ENCODE measurements at places on chromosomes 13 and 19. TPM values are rescaled to one million over a fixed set of nuclear protein-coding genes. Genes with fewer than 3 reads are reported as not detected.

GRCh38 chr19:2534423-2535013, 58.6 kb downstream of the GADD45B start:
- no peak for DNase-seq

DNA sequence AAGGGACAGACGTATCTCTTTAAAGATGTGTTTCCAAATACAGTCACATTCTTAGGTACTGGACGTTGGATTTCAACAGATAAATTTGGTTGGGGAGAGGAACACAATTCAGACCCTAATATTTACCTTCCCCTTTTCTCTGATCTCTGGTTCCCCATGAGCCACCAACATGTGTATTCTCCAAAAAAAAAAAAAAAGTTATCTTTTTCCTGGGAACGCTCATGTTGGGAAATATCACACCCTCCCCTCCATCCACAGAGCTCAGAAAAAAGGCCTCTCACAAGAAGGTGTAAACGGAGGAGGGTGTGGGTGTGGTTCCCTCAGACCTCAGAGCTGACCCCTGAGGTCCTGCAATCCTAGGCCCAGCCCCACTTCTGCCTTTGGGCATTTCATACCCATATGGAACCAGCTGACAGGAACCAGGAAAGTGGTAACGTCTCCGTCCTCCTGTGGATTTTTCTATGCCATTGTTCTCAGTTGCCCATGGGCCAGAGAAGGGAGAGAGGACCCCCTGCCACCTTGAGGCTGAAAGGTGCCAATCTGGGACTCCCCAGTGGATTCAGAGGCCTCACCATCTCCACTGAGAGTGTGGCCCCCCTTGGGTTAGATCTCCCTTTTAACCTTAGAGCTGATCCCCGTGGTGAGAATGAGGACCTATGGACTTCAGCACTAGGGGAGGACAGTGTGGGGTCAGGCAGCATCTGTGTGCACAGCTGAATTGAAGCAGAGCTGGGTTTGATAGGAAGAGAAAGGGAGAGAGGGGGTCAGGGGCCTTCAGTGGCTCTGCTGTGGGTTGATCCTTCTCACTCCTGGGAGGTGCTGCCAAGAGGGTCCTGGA, 8.4 kb upstream of the SIGLEC12 start:
- no peak for DNase-seq

DNA sequence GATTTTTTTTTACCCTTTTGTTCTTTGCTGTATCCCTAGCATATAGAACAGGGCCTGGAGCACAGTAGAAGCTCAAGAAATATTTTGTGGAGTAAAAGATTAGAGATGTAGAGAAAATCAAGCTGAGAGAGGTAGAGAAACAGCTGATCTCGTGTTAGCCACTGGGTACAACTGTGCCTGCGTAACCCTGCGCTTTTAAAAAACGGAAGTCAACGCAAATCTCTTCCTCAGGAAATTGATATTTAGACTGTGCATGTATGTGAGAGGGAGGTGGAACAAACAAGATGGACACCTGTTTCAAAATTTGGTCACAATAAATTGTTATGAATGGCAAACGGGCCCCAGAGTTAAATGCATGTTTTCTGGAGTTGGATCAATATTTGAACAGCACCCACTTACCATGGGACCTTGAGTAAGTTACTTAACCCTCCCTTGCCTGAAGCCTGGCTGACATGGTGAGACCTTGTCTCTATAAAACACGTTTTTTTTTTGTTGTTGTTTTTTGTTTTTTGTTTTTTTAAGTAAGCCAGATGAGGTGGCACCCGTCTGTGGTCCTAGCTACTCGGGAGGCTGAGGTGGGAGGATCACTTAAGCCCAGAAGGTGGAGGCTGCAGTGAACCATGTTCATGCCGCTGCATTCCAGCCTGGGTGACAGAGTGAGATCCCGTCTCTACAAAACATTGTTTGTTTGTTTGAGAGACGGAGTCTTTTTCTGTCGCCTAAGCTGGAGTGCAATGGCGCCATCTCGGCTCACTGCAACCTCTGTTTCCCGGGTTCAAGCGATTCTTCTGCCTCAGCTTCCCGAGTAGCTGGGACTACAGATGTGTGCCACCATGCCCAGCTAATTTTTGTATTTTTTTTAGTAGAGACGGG, 3.3 kb upstream of the EPOR start:
- DNase-seq = no peak

GRCh38 chr19:34332027-34332760, 32.8 kb upstream of the GPI start:
- no peak for DNase-seq

- peak; percentile 55 for DNase-seq
Observed at GRCh38 chr13:27978301-27978968, 9.3 kb upstream of the CDX2 start.

GRCh38 chr19:46529622-46530451, 34.2 kb upstream of the PNMA8B start:
- no peak for DNase-seq

DNA sequence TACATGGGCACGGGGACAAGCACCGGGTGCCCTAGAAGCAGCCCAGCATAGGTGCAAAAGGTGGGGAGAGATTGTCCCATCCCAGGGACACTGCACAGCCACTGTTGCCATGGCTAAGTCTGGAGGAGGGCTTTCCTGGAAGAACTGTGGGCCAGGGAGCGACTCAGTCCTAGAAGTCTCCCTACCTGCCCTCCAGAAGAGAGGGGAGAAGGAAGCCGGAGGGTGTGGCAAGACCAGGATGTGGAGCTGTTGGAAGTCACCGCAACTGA, 2.3 kb upstream of the FBN3 start:
- no peak for DNase-seq

DNA sequence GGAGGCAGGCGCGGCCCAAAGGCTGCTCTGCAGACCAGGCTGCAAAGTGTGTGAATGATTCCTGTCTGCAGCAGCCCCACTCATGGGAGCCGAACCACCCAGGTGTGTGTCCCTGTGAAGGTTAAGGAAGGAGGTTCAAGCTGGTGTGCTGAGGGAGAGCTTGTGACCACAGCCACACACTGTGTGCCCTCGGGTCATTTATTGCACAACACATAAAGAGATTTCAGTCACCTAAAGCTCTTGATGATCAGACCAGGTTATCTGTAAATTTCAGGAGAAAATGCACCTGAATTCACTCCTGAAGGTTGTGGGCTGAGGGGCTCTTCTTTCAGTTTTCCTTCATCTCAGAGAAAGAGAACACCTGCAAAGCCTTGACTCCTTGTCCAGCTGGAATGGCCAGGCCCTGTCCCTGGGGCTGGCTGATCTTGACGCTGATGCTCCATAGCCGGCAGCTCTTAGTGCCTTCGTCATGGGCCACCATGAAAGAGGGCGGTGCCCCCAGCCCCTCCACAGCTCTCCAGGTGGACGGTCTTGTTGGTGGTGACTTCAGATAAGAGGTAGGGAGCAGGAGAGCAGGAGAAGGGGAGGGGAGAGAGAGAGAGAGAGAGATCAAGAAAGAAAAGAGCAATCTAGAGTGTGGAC, 110.8 kb upstream of the C1QTNF9B start:
- no peak for DNase-seq

GRCh38 chr13:51380269-51380668, 40.8 kb downstream of the SERPINE3 start:
- DNase-seq = no peak

The APC2 gene
- total RNA-seq = 0.08 TPM

The PEG3 gene
- total RNA-seq = 7.2 TPM

DNA sequence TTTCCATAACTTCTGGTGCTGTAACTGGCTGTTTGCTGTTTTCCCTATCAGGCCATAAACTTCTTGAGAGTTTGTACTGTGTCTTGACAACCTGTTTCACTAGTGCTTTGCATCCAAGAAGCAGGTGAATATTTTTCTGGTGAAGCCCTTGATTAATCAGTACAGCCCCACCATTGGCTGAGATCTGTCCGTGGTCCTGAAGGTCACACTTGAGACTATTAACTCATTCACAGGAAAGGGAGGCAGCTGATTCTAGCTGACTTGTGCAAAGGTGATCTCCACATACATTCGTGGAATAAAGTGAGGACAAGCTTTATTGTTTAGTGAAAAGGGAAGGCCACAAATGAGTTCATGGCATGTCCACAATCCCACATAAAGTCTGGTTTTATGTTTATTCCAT, 61.4 kb upstream of the ZNF835 start:
- no peak for DNase-seq

The DCT gene
- 0.22 TPM for total RNA-seq

GRCh38 chr19:16470911-16471811, 609 bp downstream of the EPS15L1 start:
- DNase-seq = no peak

The GPR12 gene
- total RNA-seq = not detected

The NLRP11 gene
- total RNA-seq = not detected

- no peak for DNase-seq
Observed at GRCh38 chr13:97243915-97244781, 22.0 kb downstream of the MBNL2 start.

GRCh38 chr19:54439174-54439851, 9.7 kb upstream of the LENG8 start:
- DNase-seq = no peak

The WDR88 gene
- total RNA-seq = not detected

The RFPL4AL1 gene
- 0.57 TPM for total RNA-seq

DNA sequence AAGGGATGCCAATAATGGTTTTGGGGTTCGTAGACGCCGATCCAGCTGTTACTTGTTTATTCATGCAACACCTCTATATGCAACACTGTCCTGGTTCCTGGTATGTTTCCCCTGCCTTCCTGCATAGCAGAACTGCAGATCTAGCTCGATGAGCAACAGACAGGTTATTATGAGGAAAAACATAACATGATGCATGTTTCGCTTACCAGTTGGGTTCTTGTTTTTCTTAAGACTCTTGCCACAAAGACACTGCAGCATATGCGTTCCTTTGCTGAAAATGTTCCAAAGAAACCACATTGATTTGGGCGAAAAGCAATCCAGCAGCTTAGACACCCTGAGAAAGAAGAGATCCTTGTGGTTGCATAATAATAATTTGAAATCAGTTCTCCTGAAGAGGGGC, 583 bp downstream of the FGF14 start:
- no peak for DNase-seq

DNA sequence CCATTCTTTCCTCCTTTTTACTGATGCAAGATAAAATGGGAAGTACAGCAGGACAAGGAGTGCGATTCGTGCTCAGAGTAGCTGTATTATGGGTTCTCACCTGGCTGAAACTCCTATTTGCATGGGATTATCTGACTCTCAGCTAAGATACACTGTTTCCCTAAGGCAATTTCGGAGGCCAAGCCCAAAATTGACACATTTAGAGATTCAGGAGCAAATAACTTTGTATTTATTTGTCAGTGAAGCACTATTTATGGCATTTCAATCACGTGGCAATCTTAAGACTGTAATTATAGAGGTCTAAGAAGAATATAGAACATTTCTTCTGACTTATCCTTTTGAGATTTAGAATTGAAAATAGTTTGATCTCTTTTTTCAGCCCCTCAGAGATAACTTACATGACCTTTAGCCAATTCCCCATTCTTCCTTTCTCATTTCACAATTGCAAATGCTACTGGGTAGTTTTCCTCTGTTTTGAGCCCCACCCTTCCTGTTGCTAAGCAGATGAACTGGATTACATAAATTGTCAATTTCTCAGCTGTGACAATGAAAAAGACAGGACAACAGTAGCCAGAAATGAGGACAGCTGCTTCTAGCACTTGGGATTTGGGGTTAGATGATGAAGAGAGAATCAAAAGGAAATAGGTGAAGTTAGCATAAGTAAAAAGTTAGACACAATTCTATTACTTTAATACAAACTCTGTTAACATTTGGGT, 122.7 kb upstream of the FRY start:
- DNase-seq = no peak

The IL11 gene
- total RNA-seq = not detected

The SMIM44 gene
- not detected for total RNA-seq

GRCh38 chr19:41226053-41226873, 7.2 kb downstream of the AXL start:
- DNase-seq = peak; percentile 82

DNA sequence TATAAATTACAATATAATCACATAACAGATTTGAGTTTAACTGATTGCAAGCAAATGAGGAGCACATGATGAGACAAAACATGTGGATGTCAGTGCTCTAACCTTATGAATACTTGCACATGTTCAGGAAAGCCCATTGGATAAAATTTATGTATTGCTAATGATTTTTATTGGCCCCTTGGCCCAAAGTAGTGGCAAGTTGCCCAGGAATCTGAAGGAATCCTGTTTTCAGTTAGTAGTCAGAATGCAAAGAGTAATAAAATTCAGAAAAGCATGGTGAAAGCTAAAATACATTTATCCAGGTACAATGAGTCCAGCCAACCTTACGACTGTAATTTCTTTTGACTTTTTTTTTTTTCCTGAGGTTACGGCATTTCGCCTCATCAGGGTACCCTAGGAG, 1539.4 kb downstream of the EFNB2 start:
- no peak for DNase-seq

GRCh38 chr13:77565635-77566034, 30.1 kb downstream of the SCEL start:
- no peak for DNase-seq

GRCh38 chr13:72004784-72005374, 137.9 kb upstream of the DACH1 start:
- DNase-seq = no peak

DNA sequence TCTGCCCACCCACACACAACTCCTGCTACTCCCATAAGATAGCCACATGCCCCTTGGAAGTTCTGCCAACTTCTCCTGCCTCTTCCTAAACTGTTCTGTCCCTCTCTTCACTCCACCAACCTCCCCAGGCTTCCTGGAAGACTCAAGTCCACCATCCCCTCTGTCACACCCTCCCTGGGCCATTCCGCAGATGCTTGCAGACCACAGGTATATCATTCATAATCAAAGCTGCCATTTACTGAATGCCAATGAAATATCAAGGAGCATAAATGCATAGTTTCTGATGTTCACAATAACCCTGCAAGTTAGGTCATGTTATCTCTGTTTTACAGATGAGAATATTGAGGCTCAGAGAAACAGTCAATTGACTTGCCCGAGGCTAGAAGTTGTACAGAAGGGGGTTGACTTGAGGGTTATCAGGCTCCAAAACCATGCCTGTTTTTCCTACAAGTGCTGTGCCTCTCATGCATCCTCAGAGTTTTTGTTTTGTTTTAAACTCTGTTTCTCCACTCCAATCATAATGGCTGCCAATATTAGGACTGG, 135.6 kb downstream of the SLC7A1 start:
- no peak for DNase-seq

The ZNF600 gene
- 2.2 TPM for total RNA-seq

The MUC16 gene
- 0.03 TPM for total RNA-seq

GRCh38 chr19:32566246-32566830, 14.7 kb upstream of the PDCD5 start:
- no peak for DNase-seq

GRCh38 chr13:110677731-110678545, 28.0 kb downstream of the CARS2 start:
- DNase-seq = no peak

GRCh38 chr19:36060430-36060829, 5.7 kb downstream of the WDR62 start:
- no peak for DNase-seq

DNA sequence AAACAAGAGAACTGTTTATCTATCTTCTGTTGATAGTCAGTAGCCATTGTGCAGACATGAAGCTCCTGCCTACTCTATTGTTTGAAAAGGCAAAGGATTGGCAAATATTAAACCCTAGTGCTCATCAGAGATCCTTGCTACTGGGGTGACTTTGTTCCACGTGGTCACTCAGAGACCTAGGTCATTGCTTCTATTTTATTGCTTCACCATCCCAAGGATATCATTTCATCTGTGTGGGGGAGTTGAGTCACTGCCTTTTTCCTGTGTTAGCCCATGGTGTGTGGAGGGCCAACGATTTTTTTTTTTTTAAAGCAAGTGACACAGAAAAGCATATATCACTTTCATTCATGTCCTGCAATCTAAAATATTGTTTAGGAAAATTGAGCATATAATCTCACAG, 254.1 kb upstream of the RXFP2 start:
- no peak for DNase-seq

Measured in cardiac septum (tissue), 1 donor.